ENCODE measurements at places on chromosomes 1 and 21. TPM values are rescaled to one million over a fixed set of nuclear protein-coding genes. Genes with fewer than 3 reads are reported as not detected.

The NUCKS1 gene
- total RNA-seq, result 112 TPM

The LYPD8 gene
- total RNA-seq, result 0.36 TPM

The DISP3 gene
- total RNA-seq, result under 0.01 TPM

The GBP3 gene
- 19.6 TPM for total RNA-seq

The LAMB3 gene
- total RNA-seq, result 0.55 TPM

The NAV1 gene
- total RNA-seq, result 44.9 TPM

DNA sequence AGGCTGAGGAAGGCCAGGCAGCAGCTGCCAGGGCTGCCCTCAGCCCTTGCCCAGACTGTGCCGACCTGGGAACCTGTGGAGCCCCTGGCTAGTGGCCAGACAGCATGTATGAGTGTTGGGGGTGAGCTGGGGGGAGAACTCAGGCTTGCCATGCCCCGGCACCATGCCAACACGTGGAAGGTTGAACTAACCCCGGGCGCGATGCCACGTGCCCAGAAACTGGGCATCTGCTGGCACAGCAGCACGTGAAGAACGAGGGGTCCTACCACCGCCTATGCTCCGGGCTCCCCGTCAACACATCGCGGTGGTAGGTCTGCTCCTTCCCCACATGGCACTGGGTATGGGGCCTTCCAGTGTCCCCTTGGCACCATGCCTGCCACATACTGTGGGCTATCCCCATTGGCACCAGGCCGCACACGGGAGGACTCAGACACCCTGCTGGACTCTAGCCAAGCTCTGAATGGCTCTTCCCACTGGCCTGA lies 68.7 kb downstream of the CASZ1 start:
- peak; percentile 86 for DNase-seq

- peak; percentile 90 for DNase-seq
Observed at GRCh38 chr21:37071561-37072273, 1.2 kb downstream of the PIGP start.

- DNase-seq, result no peak
Observed at GRCh38 chr1:30975217-30975616, 66.7 kb upstream of the SDC3 start.

DNA sequence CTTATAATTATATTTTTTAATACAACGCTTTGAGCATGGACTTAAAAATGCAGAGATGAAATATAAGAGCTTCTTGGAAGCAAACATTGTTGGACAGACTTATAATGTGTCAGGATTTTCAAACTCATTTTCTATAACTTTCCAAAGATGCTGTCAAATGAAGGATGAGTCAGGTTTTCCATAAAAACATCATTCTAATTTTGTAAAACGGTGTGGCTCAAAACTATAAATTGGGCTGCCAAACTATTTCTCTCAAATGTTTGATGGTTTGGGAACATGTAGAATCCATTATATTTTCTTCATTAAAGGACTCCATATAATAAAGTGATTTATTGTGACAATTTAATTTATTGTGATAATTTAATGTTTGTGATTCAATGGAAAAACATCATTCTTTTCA lies 511.2 kb downstream of the USP25 start:
- DNase-seq, result no peak

DNA sequence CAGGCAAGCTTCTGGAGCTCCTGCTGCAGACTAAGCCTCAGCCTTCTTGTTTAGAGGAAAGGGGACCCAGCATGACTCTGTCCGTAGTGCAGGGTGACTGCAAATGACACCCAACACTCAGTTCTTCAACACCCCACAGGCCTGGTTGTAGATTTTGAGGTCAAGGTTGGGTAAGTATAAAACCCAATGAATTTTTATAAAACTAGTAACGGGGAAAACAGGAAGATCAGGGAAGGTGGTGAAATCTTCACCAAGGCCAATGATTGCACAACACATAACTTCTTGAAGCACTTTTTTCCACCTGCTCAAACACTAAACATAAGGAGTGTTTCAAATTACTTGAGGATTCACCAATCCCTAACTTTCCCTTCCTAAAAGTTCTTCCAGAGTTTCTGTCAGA lies 89.4 kb upstream of the JAK1 start:
- DNase-seq, result no peak

- DNase-seq, result no peak
Observed at GRCh38 chr1:12078575-12078937, 15.5 kb downstream of the TNFRSF8 start.

GRCh38 chr1:168424281-168424680 lies 119.5 kb downstream of the XCL2 start:
- DNase-seq, result no peak

GRCh38 chr1:239995281-239995680 lies 96.4 kb upstream of the FMN2 start:
- DNase-seq, result no peak
